Naive thymus-derived CD8-positive, alpha-beta T cell (primary cell): ENCODE measurements at places on chromosomes 7 and 10.

GRCh38 chr10:13624630-13625029, 37.9 kb downstream of the PRPF18 start:
- DNase-seq: no peak

DNA sequence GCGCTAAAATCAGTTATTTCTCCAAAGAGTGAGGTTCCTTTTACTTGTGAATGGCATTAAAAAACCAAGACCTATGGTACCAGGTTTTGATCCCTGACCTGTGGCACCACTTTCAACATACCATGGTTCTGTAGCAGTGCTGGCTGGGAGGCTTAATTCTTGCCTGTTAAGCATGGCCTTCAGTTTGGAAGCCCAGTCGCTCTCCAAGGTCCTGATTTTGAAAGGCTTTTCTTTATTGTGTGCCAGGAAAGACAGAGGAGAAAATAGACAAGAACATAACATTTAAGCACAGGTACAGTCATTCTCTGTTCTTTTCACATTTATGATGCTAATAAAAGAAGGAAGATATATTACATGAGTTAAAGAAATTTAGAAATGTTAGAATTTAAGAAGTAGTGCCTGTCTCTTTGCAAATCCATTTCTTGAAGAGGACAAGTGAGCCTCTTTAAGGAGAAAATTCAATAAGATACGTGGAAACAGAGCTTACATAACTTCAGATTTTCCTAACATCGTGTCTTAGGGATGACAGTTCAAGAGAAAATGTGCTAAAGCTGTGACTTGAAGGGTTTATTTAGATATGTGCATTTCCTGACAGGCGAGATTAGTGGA, 357.6 kb downstream of the DPP6 start:
- DNase-seq: no peak

DNA sequence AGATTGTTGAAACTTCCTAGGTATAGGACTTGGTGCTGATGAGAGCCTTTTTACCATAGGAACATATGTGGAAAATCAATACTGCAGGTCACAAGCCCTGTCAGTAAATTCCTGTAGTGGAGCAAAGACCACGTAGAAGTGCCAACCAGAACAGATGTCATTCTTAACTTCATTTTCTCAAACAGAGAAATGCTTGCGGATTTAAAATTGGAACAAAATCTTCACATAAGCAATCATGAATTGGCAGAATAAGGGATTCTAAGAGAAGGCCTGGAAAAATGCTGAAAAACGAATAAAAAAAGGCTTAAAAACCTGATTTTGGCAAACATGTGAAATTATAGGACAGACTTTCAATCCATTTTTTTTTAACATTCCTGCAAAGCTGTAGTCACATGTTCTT, 80.8 kb upstream of the SMIM30 start:
- DNase-seq: no peak

DNA sequence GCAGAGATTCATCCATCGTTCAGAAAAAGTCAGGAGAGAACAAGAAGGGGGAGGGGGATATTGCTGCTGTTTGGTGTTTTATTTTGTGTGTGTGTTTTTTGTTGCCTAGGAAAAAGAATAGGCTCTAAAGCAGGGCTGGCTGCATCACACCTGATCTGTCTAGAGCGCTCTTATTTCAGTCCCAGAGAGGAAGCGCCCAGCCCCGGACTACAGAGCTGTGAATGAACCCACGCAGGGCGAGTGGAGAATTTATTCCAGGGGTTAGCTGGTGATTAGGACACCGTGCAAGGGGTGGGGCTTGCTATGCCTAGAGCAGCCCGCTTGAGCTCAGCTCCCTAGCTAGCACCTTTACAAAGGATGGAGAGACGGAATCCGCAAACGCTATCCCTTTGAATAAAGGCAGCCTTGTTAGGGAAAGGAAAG, 621 bp upstream of the FAM13C start:
- DNase-seq: no peak

- no peak for DNase-seq
Measured at GRCh38 chr10:128295003-128295402, 168.8 kb upstream of the MKI67 start.

DNA sequence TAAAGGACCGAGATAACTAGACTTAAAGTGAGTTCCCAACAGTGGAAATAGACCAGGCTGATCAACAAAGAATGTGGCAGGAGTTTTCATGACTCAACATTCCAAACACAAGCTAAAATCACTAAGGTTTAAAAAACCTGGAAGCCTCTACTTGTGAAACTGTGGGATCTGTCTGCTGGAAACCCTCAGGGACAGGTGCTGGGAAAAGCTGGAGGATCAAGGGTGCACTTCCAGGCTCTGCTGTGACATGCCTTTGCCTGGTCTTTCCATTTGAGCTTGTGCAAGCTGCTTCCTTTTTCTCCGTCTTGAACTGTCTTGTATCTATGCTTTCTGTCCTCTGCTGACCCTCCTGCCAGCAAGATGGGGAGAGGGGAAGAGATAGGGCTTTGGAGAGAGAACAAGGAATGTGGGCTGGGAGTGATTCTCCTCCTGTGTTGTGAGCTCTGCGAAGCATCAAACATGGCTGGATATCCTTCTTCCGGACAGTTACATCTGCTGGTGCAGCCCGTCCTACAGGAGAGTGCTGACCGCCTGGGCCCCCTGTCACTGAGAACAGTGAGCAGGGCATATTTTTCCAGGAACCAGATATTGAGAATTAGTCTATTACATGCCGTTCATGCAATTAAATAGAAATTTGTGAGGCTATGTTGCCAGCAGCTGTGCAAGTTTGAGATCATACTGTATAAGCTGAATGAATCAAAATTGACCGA, 25.5 kb downstream of the ARHGAP22 start:
- no peak for DNase-seq
